CD4-positive, alpha-beta T cell treated with Interleukin-10 for 1 hour (primary cell): ENCODE measurements at places on chromosomes 16 and 17.

DNA sequence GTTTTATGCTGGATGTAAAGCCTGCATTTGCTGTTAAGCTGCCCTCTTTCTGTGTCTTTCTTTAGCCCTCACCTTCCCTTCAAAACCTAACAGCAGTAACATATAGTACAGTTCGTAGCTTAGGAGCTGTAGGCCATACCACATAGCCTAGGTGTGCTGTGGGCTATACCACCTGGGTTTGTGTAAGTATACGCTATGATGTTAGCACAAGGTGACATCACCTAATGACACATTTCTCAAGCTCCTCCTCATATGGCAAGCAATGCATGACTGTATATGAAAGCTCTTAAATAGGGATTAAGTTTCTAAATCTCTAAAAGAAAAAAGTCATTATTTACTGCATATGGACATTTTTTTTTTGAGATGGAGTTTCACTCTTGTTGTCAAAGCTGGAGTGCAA is 57.8 kb upstream of the TMEM97 start:
- no peak for DNase-seq

- peak; percentile 62 for DNase-seq
These were observed at the start of gene CACNA1H for GRCh38 chr16:1152651-1153259. CACNA1H (plus strand) TSS chr16:1153106; CDS start chr16:1153738, 632 bp downstream.

GRCh38 chr17:969811-970355 is 9.7 kb downstream of the NXN start:
- no peak for DNase-seq

- DNase-seq, result no peak
These were observed 170.3 kb downstream of the CHD9 start for GRCh38 chr16:53224951-53225533.

- no peak for DNase-seq
These were observed 121.3 kb downstream of the CDH13 start for GRCh38 chr16:82748026-82748425.

DNA sequence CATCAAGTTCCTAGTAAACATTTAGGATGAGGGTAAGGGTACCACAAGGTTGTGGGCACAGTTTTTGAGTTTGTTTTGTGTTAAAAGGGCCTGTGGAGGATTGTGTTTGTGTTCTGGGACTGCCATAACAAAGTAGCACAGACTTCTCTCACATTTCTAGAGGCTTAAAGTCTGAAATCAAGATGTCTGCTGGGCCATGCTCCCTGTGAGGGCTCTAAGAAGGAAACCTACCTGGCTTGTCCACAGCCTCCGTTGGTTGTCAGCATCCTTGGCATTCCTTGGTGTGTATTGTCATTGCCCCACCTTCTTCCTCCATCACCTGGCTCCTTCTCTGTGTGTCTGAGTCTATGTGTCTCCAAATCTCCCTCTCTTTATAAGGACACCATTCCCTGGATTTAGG is 808.1 kb upstream of the RBFOX1 start:
- no peak for DNase-seq

- no peak for DNase-seq
These were observed 36.3 kb downstream of the PLXDC1 start for GRCh38 chr17:39115135-39115534.

- DNase-seq, result no peak
These were observed 31.6 kb downstream of the EFCAB5 start for GRCh38 chr17:29973005-29973404.

- no peak for DNase-seq
These were observed 14.1 kb upstream of the ITGAE start for GRCh38 chr17:3815122-3815521.

DNA sequence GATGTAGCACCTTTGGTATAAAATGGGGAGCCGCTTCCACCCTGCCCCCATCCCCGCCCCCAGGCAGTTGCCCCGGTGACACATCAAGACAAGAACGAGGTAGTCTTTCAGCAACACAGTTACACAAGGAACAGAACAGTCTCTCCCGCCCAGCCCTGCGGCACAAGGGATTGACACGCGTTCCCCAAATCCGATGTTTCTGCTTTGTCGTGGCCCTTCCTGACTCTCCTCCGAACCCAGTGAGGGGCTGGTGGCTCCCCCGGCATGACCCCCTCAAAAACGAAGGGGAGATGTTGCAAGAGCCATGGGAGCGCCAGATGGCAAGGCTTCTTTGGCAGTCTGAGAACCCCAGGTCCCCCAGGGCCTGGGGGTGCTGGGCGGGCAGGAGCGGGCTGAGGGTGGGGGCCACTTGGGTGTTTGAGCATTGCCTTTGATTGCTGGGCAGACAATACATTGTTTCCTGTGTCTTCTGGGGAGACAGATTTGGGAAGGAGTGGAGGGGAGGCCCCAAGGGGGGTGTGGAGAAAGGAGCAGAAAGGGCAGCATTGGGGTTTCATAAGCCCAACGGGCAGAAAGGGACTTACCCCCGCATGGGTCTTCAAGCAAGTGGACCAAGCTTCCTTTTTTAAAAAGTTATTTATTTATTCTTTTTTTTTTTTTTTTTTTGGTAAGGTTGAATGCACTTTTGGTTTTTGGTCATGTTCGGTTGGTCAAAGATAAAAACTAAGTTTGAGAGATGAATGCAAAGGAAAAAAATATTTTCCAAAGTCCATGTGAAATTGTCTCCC is 16.6 kb downstream of the COL1A1 start:
- no peak for DNase-seq

GRCh38 chr16:14309001-14309886 is 238.1 kb downstream of the MRTFB start:
- DNase-seq, result peak; percentile 18

DNA sequence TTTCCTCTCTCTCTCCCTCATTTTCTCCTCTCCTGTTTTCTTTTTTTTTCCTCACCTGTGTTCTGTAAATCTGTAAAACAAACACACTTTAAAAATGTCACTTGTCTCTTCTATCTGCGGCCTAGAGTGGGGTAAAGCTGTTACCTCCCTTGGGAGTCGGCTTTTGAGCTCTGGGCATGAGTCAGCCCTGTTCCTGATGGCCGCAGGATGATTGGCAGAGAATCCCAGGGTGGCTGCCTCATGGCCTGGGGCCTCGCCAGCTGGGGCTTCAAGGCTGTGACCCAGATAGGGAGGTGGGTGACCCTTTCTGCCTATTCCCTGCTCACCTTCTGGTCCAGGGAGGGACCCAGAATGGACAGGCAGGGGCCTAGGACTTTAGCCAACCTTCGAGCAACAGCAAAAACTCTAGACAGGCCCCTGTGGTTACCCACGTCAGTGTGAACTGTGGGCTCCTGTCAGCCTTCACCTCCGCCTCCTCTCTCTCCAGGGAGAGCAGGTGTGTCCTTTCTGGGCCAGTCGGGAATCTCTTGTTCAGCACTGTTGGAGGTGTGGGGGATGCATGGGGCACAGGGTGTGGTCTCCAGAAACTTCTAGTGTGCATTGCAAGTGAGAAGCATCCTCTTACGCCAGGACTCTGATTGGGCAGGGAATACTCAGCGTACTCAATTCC is 87.4 kb downstream of the RAP1GAP2 start:
- no peak for DNase-seq

DNA sequence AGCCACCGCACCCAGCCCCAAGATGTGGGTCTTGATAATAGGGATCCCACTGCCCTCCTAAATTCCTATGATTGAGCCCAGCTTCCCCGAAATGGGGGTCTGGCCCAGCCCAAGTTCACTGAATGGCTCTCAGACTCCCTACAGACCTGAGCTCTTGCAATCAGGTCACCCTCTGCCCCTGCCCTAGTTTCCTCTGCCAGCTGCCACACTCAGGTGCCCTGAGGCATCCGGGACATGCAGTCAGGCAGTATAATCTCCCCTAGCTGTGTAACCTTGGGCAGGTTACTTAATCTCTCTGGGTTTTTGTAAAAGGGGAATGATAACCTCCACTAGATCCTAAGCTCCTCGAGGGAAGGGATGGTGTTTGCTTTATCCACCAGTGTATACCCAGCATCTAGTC is 61.1 kb upstream of the TOB1 start:
- DNase-seq, result no peak

DNA sequence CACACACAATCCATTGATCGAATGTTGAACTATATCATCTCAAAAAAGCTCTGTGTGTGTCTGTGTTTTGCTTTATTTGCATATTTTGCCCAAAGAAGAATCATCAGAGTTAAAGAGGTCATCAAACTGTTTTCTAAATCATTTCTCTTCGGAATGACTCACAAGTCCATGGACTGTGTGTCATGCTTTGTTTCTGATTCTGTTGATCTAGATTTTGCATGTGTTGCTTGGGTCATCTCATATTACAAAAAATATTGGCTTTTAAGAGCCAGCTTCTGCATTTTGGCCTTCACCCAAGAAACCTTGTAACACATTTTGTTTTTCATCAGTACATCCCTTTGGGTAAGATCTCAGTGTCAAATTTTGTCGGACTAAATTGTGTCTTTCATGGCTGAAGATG is 471.2 kb upstream of the HSBP1 start:
- no peak for DNase-seq

DNA sequence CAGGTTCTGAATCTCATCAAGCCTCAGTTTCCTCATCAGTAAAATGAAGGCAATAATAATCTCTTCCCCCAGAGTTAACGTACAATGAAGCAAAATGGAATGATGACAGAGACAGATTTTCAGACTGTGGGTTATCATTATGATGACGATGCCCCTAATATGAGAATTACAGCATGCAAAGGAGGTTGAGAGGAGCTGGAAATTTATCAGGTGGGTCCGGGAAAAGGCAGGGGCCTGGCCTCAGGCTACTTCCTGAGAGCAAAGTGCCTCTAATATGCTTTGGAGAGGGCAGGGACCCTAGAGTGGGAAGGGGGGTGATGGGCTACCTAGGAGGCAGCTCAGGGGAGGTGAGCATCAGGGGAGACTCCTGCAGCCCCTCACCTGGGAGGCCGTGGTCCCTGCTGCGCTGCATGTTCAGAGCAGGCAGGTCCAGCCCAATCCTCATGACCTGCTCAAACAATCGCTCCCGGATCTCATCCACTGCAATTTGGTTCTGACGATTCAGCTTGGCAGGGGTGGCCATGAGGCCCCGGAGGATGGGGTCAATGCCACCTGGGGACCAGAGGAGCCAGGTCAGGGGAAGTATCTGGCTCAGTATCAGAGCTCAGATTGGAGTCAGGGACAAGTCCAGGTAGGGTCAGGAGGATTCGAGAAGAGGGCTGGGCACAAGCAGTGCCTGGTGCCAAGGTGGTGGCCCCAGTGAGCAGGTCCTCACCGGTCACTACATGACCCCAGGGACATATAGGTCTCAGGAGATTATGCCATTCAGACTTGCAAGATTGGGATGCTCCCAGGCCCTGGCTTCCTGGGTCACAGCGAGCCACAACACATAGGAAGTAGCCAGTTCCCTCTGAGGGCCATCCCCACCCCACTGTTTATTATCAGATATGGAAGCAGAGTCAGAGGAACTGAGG is 8.1 kb downstream of the MPO start:
- no peak for DNase-seq

- DNase-seq, result no peak
These were observed 266.7 kb downstream of the SOX9 start for GRCh38 chr17:72387487-72387886.

DNA sequence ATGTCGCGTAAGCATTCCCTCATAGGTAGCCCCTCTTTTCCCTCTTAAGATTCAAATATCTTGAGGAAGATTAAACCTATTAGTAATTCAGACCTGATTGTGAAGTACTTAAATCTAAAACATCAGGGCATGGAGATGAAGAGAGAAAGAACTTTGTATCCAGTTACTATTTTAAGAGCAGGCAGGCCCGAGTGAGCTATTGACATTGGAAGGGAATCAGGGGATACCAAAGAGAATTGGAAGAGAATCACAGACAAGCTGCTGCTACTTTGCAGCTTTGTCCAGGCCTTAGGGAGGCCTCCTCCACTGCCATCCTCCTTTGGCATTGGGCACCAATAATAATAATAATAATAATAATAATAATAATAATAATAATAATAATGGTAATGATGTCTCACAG is 170.5 kb downstream of the MRTFB start:
- no peak for DNase-seq

DNA sequence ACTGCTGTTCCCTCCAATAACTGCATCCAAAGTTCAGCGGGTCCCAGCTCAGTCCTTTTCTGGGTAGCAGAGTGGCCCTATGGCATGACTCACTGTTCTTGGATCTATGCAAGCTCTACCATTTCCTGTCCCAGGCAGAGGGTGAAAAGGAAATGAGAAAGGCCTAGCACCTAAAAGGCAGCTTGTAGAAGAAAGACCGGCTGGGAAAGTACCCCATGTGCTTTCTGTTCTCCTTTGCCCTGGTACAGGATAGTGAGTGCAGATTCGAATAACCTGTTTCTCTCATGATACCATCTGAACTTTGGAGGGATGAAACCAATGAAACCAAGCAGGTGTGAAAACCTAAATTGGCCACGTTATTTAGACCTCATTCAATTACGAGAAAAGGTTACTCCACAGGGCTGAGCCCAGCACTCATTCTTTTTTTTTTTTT is 12.7 kb upstream of the HASPIN start:
- peak; percentile 91 for DNase-seq

- no peak for DNase-seq
These were observed 37.5 kb upstream of the RBFOX3 start for GRCh38 chr17:79648181-79648831.

- DNase-seq, result no peak
These were observed 11.8 kb upstream of the CIBAR2 start for GRCh38 chr16:85123891-85124635.

GRCh38 chr17:68341482-68341881 is 50.2 kb downstream of the ARSG start:
- no peak for DNase-seq
